ENCODE measurements at places on chromosomes 5 and 9.

DNA sequence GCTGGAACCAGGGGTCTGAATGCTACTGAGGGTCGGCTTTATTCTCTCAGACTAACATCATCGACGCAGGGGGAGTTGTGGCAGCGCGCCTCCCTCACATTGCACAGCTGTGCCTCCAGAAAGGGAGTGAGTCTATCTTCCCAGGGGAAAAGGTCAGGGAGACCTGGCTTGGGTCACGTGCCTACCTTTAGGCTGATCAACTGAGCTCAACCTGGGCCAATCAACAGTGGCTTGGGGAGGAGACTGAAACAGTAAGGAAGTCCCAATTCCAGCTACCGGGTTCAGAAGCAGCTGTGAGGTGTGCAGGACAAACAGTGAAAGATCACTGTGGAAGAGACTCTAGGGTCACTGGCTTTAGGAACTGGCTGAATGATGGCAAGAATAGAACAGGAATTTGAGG is 14.3 kb downstream of the SNX30 start:
- DNase-seq = no peak

DNA sequence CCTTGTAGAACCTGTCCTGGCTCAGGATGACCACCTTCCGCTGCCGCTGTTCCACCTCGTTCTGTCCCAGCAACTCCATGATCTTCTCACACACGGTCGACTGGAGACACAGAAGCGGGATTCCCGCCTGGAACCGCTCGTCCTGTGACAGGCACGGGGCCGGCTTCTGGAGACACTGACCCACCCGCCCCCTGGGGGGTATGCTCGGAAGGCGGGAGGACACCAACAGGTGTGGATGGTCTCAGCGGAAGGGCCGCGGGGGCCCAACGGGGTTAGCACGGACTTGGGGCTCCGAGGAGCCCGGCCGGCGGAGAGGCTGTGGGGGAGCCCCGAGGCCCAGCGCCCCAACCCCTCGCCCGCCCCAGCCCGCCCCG is 530 bp downstream of the UCK1 start:
- no peak for DNase-seq

GRCh38 chr5:10856683-10857337 is 95.8 kb upstream of the DAP start:
- no peak for DNase-seq

- no peak for DNase-seq
Measured at GRCh38 chr9:354453-354852, 139.8 kb downstream of the DOCK8 start.

DNA sequence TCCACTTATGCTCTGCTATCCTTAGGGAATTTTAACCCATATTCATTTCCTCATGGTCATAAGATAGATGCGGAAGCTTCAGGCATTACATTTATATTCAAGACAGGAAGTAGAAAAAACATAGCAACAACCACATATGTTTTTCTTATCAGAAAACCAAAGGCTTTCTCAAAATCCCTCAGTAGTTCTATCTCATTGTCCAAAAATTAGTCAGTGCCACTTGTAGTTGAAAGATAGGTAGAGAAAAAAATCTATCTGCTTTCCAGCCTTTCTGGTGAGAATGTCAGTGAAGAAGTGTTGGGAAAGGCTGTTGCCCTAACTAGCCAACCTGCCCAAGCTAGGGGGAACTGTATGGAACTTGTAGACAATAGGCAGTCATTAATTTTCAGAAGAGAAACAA is 23.5 kb upstream of the MOCS2 start:
- DNase-seq = no peak

GRCh38 chr9:91395106-91395552 is 28.5 kb downstream of the NFIL3 start:
- DNase-seq = no peak

GRCh38 chr5:56522169-56522568 is 289.0 kb upstream of the ANKRD55 start:
- no peak for DNase-seq

- DNase-seq = no peak
Measured at GRCh38 chr5:41707853-41708603, 162.2 kb downstream of the OXCT1 start.

DNA sequence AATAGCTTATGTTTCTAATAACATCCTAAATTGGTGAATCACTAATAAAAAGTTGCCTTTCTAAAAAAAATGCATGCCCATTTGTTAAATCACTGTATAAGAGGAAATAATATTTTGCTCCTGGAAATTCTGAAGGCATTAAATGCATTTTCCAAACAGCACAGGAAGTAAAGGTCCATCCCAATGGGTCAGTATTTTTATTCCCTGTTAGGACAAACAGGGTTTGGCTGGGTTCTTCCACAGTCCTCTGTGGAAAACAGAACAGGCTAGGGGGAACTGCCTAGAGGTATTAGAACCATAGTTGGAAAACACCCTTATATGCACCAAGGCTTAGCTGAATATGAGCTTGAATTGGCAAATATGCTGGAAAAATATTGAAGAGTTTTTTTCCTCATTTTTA is 85.2 kb downstream of the OXCT1 start:
- DNase-seq = no peak

- no peak for DNase-seq
Measured at GRCh38 chr5:98368141-98368540, 405.3 kb upstream of the RGMB start.

- peak; percentile 35 for DNase-seq
Measured at GRCh38 chr5:6408627-6409446, 30.5 kb upstream of the MED10 start.

- no peak for DNase-seq
Measured at GRCh38 chr5:108687595-108688200, 60.0 kb upstream of the FER start.

DNA sequence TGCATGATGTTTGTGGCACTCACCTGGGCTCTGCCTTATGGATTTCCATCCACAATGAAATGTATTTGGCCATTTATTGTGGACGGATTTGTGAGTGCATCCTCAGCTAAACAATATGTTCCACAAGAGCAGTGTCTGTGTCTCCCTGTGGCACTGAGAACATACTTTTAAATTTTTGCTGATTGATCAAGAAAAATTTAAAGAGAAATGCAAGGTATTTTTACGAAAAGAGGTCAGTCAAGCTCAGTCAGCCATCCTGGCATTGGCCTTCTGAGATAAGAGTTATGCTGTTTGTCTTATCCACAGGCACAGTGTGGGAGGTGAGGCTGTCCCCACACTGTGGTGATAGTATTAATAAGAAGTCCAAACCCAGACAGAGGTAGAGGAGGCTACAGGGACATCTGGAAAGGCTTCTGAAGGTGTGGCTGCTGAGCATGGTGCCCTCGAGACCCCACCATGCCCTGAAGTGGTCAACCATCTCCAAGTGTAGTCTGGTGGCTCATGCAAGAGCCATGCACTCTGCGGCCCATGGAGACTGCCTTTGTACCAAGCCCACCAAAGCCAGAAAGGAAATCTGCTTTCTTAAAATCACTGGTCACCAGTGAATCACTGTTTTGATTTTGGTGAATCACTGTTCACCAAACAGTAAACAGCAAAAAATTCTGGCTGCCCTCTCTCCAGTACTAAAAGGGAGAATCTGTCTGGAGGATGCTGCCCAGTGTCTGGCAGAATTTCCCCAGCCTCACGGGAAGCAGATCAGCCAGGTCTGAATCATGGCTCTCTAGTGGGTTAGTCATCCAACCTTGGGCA is 28.8 kb downstream of the SPOCK1 start:
- no peak for DNase-seq

- DNase-seq = no peak
Measured at GRCh38 chr5:15421921-15422412, 78.0 kb upstream of the FBXL7 start.

GRCh38 chr5:137743031-137743640 is 7.2 kb upstream of the KLHL3 start:
- no peak for DNase-seq

DNA sequence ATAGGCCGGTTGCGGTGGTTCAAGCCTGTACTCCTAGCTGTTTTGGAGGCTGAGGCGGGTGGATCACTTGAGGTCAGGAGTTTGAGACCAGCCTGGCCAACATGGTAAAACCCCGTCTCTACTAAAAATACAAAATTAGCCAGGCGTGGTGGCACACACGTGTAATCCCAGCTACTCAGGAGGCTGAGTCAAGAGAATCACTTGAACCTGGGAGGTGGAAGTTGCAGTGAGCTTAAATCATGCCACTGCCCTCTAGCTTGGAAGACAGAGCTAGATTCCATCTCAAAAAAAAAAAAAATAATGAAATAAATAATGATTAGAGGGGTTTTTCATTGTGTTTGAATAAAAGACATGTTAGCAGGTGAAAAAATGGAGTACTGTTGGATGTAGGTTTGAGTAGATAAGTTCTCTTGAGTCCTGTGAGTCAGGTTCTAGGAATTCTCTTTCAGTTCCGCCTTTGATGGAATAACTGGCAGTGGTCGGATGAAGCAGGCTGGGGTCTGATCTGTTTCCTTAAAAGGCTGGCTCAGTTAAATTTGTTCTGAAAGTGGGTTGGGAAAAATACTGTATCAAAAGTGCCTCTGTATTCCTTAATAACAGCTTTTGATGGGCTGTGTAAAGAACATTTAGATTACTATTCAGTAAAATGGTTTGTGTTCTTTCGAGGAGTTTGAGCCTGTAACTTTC is 73.2 kb downstream of the AOPEP start:
- no peak for DNase-seq

GRCh38 chr9:133461975-133462374 is 2.2 kb downstream of the CACFD1 start:
- no peak for DNase-seq

- DNase-seq = no peak
Measured at GRCh38 chr9:76216161-76216649, 178.0 kb downstream of the RFK start.

- no peak for DNase-seq
Measured at GRCh38 chr5:160488394-160489325, 67.0 kb downstream of the PTTG1 start.

GRCh38 chr9:2742214-2742613 is 24.9 kb downstream of the KCNV2 start:
- DNase-seq = no peak

- peak; percentile 84 for DNase-seq
Measured at GRCh38 chr9:93205045-93205768, 21.3 kb downstream of the WNK2 start.

GRCh38 chr5:43773478-43773844 is 170.5 kb downstream of the NNT start:
- DNase-seq = no peak

DNA sequence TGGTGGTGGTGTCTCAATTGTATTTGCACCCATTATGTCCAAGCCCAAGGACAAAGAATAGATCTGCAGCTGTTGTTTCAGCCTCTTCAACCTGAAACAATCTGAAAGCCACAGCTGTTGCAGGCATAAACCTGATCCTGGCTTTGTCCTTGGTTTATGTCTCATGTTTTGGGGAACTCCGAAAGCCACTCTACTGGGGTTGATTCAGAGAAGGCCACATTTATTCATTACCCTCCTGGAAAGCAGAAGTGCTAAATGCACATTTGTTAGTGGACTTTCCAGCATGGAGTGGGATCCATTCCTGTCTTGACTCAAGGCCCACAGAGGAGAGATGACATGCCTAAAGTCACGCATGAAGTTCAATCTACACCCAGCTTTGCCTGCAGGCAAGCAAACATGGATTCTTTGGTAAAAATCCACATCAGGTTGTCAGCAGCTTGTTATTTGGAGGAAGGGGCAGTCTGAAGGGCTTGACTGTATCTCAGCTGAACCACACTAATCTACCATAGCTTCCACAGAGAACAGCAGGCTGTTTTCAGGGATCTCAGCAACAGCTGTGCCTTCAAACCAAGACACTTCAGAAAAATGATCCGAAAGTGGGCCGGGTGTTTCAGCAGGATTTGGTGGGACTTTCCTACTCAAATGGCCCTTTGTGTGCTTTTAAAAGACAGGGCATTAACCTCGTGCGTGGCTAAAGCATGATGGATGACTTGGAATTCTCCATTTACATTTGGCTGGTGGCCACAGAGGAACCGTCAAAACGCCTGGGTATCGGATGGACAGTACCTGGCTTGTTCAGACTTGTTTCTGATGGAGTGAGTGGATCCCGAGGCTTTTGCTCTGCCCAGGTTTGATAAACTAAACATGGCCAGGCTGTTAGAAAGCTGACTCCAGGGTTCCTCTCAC is 36.2 kb upstream of the ADAM19 start:
- DNase-seq = no peak

GRCh38 chr9:126599047-126599650 is 14.6 kb upstream of the LMX1B start:
- no peak for DNase-seq

DNA sequence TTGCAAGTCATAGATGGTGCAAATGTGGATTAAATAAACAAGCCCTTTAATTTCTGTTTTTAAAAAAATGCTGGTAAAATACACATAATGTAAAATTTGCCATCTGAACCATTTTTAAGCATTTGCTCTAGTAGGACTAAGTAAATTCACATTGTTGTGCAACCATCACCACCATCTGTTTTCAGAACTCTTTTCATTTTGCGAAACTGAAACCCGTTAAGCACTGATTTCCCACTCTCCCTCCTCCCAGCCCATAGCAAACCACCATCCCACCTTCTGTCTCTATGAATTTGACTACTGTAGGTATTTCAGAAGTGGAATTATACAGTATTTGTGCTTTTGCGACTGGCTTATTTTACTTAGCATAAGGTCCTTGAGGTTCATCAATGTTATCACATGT is 103.3 kb upstream of the CNTLN start:
- DNase-seq = no peak

DNA sequence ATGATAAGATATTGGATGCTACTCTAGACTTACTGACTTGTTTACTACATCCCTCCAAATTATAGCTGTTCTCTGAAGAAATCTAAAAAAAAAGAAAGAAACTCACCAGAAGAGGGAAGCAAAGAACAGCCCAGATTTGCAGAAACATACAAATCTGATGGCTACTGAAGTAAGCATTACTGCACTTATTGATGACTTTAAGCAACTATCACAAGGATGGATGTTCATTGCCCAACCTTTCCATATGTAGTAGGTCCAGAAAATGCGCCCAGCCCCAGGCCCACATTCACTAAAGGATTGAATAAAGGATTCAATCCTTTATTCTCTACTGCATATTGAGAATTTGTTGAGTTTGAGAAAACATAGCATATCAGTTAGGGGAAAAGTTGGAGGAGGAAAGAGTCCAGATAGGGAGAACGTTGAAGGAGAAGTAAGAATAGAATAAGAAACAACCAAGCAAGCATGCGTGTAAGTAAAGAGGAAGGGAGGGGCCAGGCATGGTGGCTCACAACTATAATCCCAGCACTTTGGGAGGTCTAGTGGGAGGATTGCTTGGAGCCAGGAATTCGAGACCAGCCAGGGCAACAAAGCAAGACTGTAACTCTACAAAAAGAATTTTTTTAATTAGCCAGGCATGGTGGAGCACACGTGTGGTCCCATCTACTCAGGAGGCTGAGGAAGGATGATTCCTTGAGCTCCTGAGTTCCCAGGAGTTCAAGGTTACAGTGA is 33.8 kb upstream of the DTWD2 start:
- no peak for DNase-seq

- DNase-seq = no peak
Measured at GRCh38 chr5:61598126-61598525, 266.1 kb downstream of the ZSWIM6 start.

- no peak for DNase-seq
Measured at GRCh38 chr9:122420315-122420714, 49.5 kb downstream of the PTGS1 start.

GRCh38 chr9:34334916-34335315 is 5.5 kb downstream of the NUDT2 start:
- DNase-seq = no peak
